ENCODE measurements at places on chromosomes 2 and 18.
A peak's percentile ranks its signal among the peaks of the same experiment; 100 is the strongest.

GRCh38 chr2:42314892-42315468, 46.0 kb downstream of the COX7A2L start:
- no peak for DNase-seq

GRCh38 chr2:17101596-17101995, 416.6 kb downstream of the RAD51AP2 start:
- DNase-seq, result no peak

GRCh38 chr18:48572402-48573126, 33.7 kb downstream of the CTIF start:
- no peak for DNase-seq

- no peak for DNase-seq
Measured at GRCh38 chr2:189679226-189679625, 4.8 kb downstream of the ANKAR start.

- DNase-seq, result no peak
Measured at GRCh38 chr2:31233231-31233630, 721 bp upstream of the EHD3 start.

GRCh38 chr2:241550616-241551580, 7.6 kb upstream of the BOK start:
- no peak for DNase-seq

- DNase-seq, result no peak
Measured at GRCh38 chr2:129181433-129181832, 798.0 kb upstream of the RAB6C start.

- no peak for DNase-seq
Measured at GRCh38 chr2:122543815-122544214, 788.4 kb downstream of the TSN start.

DNA sequence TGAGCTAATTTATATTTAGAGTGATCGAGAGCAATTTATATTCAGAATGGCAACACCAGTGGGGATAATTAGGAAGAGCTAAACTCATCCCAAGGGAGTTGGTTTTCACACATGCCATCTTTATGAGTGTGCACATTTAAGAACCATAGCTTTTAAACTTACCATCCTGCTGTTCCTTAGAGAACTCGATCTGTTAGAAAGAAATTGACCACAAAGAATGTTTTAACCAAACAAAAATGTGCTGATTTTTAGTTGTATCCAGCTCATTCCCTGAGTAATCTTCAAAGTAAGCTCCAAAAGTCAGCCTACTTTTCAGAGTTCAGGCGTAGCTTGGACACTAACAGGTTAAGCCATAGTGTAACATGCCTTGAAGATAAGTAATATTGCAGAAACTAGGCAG, 12.6 kb downstream of the MYL1 start:
- no peak for DNase-seq

DNA sequence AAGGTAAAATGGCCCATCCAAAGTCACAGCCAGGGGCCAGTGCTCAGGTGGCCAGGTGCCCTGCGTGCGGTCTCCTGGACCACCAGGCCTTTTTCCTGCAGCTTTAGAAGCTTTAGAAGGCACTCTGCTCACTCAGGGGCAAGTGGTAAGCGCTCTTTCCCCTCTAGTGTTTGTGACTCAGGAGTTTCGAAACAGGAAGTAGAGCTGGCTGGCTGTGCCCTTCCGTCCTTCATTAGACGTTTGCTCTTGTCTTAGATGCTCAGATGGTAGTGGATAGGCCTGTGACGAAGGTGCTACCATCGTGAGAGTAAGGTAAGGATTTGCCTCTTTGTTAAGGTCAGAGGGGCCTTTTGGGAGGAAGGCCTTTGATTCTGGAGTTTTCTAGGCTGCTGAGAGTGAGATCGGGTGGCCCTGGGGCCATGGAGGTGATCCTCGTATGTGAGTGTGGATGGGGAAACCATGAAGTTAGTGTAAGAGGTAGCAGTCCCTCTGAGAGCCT, at the start of gene CASP8:
Gene CASP8 (plus strand): TSS at position 235 of the 499 bp plus-strand sequence. CDS start 5,951 bp downstream, outside the sequence.
- peak; percentile 64 for DNase-seq

DNA sequence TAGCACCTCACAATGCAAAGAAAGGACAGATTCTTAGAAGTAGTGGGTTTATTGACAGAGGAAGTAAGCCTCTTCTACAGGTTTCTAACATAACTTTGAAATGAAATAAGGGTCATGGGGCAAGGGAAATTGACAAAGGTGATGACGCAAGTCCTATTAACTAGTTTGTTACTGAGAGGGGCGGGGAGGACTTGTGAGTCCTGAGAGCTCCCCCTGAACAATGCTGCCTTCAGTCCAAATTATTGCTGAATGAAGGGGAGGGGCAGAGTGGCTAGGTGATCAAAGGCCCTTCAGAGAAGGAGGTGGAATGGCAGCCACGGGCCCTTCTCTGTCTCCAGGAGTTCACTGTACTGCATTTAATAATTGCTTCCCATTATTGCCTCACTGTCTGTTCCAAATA, 390.0 kb downstream of the MEIS1 start:
- no peak for DNase-seq

GRCh38 chr2:203578759-203579643, 43.9 kb upstream of the RAPH1 start:
- DNase-seq, result no peak

DNA sequence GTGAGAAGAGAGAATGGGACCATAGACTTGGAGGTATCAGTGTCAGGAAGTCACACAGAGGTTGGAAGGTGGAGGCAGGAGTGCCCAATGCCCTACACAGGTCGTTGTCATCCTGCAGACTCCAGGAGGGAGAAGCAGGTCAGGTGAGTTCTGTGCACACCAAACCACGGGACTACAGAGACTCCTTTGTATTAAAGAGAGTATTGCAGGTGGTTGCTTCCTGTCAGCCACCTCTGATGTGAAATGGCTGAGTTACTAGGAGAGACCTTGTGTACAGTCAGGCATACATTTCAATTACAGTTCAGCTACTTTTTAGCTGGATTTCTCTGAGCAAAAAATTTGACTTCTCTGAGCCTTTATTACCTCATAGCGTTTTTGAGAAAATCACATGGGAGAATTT, 51.6 kb downstream of the SPP2 start:
- no peak for DNase-seq

GRCh38 chr18:75248426-75249174, 38.0 kb downstream of the TSHZ1 start:
- DNase-seq, result no peak

DNA sequence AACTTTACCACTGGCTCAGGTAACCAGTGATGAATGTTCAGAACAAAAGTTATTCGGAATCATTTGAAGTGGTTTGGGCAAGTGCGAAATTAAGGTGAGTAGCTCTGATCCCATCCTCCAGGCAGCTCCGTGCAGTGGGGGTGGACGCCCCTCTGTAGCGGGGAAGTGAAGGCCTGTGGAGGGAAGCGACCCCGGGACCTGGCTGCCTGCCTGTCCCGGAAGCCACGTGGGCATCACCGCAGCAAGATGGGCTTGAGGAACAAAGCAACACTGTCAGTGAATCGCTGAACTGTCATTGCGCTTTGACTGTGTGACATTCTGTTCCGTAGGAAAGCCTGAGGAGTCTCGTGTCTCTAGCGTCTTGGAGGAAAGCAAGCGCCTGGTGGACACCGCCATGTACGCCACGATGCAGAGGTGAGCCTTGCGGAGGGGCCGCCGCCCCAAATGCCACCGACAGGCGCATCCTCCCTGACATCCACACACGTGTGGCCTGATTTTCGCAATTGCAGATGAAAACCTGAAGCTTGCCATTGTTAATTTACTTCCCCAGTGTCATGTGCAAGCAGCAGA, 9.5 kb downstream of the TPO start:
- no peak for DNase-seq

GRCh38 chr18:42255908-42256765, 301.1 kb downstream of the PIK3C3 start:
- DNase-seq, result no peak

DNA sequence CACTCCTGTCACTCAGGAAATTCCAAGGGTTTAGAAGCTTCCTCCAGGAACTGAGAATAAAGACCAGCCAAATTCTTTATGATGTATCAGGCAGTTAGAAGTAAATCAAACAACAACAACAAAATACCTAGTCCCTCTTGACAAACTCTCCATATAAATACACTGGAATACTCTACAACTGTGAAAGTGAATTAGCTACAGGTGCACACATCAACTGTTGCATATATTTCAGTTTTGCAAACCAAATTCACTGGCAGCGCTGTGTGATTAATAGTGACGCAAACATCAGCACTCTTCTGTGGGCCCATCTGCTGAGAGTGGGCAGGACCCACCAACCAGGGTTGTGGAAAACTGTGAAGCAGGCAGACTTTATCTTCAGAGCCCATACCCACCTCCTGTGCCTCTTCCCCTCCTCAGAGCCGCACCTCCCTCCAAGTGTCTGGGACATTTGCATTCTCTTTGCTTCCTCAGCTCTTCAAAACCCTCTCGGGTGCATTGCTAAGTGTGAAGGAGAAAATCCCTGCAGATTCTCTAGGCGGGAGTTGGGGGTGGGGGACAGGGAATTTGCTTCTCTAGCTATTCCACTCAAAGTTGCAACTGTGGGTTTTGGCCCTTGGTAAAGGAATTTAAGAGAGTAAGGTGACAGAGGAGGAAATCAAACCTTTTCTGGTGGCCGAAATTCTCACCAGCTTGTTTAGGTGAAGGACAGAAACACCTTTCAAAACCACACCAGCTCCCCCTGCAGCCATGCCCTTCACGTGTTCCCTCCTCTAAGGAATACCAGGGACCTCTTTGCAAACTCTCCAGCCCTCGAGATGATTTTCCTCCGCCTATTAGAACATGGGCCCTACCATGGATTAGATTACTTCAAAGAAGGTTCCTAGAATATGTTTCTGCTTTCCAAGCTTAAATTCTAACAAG, 119.3 kb downstream of the MRO start:
- no peak for DNase-seq

DNA sequence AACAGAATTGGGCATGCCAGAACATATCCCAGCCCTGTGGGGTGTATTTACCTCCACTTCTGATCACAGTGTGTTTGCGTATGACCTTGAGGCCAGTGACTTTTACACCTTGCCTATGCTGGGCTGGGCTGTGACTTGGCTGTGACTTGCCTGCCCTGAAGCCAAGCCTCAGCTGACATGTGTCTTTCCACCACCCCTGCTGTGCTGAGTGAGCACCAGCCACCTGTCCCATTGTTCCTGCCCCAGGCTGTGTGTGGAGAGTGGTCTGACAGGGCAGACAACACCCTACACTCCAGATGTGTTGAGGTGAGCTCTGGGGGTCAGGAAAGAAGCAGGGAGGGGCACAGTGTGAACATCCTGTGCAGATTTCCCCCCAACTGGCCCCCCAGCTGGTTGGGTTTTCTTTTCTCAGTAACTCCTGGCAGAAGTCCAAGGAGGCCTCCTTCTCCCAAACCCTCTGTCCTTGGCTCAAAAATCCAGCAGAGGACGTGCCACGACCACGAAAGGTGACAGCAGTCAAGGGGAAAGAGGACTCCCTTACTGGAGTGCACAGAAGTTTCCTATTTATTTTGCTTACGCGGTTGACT, 5.1 kb upstream of the STEAP3 start:
- DNase-seq, result no peak

- DNase-seq, result no peak
Measured at GRCh38 chr2:188881434-188881833, 92.7 kb upstream of the COL3A1 start.

- DNase-seq, result no peak
Measured at GRCh38 chr2:39519886-39520285, 82.8 kb upstream of the MAP4K3 start.

DNA sequence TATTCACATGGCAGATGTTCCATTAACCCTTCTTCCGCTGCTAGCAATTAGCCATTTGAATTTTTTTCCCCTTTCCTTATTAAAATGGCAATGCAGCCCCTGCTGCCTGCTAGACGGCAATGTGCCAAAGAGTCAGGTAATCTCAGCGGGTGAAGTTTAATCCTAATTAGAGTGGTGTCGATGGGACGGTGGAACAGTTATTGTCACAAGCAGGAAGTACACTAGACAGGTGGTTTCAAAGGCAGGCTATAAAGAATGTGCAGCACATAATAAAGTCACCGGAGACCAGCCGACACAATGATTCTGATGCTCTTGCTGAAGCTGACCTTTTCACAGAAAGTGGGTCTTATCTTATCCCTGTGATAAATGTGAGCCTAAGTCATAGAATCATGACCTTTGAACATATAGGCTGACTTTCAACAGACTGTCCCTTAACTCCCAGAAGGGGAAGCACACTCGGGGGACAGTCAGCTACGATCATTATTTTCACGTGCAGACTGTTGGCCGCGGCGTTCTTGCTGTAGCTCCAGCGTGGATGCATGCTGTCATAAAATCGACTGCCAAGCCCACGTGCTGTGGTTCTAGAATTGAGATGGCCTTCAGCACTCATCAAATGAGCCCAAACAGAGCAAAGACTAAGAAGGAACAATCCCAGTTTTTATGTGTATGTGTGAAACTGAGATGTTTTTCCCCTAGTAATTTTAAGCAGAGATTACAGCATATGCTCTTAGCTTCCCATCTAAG, 926.2 kb upstream of the SOX11 start:
- DNase-seq, result no peak

DNA sequence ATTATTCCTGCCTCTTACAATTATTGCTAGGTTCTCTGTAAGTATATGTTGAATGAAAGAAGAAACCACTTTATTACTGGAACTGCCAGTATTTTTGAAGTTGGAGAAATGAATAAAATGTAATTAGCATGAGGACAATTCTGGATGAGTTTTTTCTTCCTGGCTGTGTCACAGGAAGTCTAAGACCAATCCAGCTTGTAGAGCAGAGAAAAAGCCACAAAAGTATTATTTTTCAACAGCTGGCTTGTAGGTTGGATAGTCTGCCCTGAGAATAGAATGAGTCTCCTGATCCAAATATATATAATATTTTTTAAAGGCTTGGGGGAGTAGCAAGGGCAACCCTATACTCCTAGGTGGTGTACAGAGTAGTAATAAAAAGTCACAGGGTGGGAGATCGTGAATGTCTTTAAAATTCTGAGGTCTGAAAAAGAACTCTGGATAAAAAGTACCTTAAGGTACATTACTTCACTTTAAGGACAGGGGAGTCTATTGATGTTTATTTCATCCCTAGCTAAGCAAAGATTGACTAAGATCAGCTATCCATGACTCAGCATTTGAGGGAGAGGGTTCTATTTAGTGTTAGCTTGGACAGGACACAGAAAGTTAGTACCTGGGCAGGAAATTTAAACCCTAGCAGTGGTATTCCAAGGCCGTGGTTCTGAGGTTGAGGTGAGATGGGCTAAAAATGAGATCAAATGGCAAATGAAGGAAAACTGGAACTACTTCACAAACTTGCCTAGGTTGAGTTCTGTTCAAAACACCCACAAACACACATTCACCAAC, 31.7 kb downstream of the SLC40A1 start:
- no peak for DNase-seq

- no peak for DNase-seq
Measured at GRCh38 chr18:75854808-75855207, 427.3 kb upstream of the SMIM21 start.

GRCh38 chr2:230899786-230900185, 25.3 kb downstream of the GPR55 start:
- DNase-seq, result no peak

Data from T-helper 22 cell (primary cell).